Effector CD8-positive, alpha-beta T cell (primary cell): ENCODE measurements at places on chromosomes 5 and 9.

- DNase-seq = no peak
These were observed 281.2 kb downstream of the BRINP1 start for GRCh38 chr9:119088002-119088547.

GRCh38 chr9:113536166-113536482 lies 72.6 kb downstream of the RGS3 start:
- DNase-seq = no peak

- no peak for DNase-seq
These were observed 8.3 kb upstream of the ENC1 start for GRCh38 chr5:74648835-74649293.

DNA sequence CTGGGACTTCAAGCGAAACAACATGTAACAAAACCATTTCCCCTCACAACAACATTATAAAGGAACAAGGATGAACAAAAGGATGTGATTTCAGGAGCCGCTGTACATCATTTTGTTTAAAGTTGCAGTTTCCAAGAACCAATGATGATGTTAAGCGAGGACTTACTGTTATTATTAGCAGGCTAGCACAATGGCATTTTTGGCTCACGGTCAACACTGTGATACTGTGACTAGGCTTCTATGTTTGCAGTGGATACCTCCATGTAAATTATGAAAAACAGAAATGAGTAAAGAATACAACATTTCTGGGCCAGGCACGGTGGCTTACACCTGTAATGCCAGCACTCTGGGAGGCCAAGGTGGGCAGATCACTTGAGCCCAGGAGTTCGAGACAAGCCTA lies 113.0 kb downstream of the AUH start:
- DNase-seq = no peak

DNA sequence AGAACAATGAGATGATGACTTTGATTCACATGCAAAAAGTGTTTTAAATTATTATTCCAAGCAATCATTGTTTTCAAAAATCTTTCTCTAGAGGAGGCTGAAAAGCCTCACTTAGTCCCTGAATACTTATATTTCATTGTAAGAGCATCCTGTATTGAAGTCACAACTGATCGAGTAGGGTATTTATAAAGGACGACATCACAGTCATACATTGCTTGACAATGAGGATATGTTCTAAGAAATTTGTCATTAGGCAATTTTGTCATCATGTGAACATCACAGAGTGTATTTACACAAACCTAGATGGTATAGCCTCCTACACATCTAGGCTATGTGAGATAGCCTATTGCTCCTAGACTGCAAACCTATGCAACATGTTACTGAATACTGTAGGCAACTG lies 510.4 kb upstream of the RGMB start:
- no peak for DNase-seq

GRCh38 chr5:83711982-83712601 lies 8.6 kb downstream of the HAPLN1 start:
- no peak for DNase-seq

DNA sequence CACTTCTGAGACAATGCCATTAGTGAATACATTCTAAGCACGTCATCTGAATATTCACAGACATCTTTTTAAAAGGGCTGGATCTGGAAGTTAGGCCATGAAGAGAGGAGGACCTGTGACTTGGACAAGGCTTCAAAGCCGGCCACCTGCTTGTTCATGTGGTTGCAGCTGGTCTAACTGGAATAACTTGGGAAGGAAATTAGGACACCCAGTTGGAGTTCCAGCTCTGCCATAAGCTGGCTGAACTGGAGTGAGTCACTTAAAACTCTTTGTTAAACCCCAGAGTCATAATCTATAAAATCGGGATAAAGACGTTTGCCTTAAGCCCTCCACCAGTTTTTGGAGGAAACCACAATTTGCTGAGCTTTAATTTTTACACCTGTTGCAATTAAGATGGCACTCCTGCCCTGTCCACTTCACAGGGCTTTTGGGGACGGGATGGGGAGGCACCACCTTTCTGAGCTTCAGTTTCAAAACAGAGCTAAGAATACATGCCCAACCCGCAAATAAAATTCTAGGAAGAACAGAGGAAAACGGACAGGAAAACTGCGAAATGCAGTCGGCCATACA lies 536 bp upstream of the STX17 start:
- DNase-seq = no peak

DNA sequence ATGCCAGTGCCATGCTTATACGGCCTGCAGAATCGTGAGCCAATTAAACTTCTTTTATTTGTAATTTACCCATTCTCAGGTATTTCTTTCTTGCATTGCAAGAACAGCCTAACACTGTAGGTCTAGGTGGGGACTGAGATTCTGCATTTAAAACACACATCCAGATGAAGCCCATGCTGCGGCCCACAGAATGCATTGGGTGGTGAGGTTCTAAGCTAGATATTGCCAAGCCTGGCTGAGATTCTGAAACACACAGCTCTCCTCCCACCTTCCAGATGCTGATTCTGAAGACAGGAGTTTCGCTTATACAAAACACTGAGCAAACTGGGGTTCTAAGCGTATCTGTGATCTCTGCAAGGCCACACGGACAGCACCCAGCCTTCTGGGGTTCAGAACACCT lies 75.1 kb downstream of the DAPK1 start:
- no peak for DNase-seq

DNA sequence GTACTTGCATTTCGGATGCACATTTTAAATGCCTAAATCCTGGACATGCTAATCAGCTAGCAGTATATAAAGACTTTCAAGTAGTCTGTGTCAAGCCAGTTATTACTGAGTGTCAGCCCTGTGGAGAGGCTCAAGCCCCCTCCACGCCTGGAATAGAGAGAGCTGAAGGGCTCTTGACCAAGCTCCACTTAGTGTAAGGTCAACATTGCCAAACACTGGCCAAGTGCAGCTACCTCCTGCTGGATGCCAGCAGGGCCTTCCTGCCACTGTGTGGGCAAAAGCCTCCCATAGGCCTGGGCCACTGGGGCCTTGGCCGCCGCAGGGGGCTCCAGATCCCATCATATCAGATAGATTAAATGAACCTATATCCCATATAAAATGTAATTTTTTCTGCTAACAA lies 239.4 kb upstream of the PANK3 start:
- no peak for DNase-seq

GRCh38 chr9:98314381-98315066 lies 59.1 kb upstream of the TBC1D2 start:
- no peak for DNase-seq
